Stimulated activated CD8-positive, alpha-beta memory T cell treated with anti-CD3 and anti-CD28 coated beads, Interleukin-4, amount 100 ng/mL, for 1 hour (primary cell): ENCODE measurements at places on chromosomes 12 and 14.

DNA sequence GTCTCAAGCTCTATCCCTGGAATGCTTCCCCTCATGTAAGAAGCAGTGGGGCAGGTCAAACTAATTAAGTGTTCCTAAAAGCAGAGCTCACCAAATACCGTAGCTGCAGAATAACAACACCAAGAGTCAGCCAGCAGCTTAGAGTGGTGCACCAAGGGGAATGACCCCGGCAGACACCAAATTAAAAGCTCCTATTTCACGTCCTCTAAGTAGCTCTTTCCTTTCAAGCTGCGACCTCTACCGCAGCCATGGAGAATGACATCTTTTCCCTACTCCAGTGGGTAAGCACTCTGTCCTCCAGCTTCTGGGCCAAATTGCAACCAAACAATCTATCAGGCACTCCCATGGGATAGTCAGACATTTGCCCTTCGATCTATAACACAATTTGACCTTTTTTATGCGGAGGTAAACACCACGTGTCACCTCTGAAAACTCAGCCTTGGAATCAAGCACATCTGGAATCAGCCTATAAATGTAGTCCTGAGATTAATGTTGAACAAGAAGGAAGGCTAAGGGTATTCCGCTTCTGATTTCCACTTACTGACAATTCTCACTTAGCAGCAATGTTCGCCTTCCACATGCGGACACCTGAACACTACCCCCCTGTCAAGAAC is 67.6 kb upstream of the CDKN3 start:
- DNase-seq, result no peak

- no peak for DNase-seq
These were observed 103.7 kb downstream of the SRGAP1 start for GRCh38 chr12:63948211-63948610.

DNA sequence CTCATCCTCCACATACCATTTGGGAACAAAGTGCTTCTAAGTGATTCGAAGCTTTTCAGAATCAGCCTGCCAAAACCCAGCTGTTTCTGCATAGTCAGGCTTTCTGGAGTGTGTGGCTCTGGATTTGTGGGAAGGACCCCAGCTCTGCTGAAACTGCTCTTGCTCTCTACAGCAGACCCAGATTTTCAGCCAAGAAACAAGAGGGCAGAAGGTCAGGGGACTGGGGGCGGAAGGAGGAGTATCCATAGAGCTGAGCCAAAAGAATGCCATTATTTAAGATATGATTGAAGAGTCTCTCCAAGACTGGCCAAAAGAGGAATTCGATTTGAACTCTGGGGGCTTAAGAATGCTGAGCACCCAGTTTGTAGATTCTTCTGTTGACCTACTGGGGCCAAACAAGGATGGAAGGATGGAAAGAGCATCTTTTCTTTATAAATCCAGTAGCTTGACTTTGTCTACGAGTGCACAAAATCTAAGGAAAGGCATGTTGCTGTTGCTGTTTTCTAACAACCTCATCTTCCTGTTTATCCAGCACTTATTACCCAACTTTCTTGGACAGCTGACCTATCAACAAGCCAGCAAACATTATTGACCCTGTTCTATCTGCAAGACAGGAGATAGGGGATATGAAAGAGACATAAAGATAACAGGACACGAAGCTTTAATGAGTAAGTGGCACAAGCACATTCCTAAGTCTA is 29.2 kb downstream of the FBLN5 start:
- no peak for DNase-seq

GRCh38 chr12:76332606-76333005 is 15.6 kb downstream of the BBS10 start:
- no peak for DNase-seq
